ENCODE measurements at places on chromosomes 6 and 20.

GRCh38 chr20:16293590-16293989, 279.7 kb downstream of the KIF16B start:
- DNase-seq, result no peak

DNA sequence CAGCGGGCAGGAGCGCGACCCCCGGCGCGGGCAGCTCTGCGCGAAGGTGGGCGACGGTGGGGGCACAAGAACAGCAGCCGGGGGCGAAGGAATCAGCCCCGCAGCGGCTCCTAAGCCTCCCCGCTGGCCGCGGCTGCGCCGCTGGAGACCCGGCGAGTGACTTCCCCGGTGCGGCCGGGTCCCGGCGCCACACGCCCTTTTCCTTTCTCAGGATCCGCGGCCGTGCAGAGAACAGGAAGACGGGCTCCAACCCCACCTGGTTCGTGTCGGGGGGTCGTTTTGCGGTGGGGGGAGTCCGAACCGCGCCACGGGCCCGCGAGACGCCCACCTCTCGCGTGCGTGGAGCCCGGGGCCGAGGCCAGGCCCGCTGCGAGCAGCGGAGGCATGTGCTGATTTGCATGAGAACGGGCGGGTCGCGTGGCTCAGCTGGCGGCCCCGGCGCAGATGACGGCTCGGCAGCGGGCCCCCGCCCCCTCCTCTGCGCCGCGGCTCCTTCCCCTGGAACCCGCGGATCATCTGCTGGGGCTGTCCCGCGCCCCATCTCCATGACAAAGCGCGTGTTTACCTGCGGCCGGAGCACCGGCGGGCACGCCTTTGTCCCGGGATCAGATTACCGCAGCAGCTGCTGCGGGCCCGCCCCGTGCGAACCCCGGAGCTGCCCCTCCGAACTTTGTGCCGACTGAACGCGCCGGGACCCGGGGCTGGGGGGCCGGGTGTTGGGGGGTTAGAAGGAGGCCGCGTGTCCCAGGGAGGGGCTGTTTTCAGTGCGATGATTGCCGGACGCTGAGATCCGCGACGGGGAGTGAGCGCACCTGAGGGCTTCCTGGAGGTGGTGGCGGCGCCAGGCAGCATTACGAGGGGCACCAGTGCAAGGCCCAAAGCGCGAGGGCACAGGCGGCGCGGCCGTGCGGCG, 4.9 kb upstream of the DLL1 start:
- DNase-seq, result no peak

- DNase-seq, result no peak
These were observed 58.1 kb downstream of the RNF217 start for GRCh38 chr6:125020385-125020784.

GRCh38 chr20:46995561-46996142, 101.0 kb downstream of the EYA2 start:
- DNase-seq, result no peak

- no peak for DNase-seq
These were observed 50.9 kb downstream of the KLHL31 start for GRCh38 chr6:53614676-53615075.

GRCh38 chr20:31923388-31924331, 28.2 kb downstream of the PDRG1 start:
- no peak for DNase-seq

- no peak for DNase-seq
These were observed 626.5 kb upstream of the NRSN1 start for GRCh38 chr6:23499549-23499948.

DNA sequence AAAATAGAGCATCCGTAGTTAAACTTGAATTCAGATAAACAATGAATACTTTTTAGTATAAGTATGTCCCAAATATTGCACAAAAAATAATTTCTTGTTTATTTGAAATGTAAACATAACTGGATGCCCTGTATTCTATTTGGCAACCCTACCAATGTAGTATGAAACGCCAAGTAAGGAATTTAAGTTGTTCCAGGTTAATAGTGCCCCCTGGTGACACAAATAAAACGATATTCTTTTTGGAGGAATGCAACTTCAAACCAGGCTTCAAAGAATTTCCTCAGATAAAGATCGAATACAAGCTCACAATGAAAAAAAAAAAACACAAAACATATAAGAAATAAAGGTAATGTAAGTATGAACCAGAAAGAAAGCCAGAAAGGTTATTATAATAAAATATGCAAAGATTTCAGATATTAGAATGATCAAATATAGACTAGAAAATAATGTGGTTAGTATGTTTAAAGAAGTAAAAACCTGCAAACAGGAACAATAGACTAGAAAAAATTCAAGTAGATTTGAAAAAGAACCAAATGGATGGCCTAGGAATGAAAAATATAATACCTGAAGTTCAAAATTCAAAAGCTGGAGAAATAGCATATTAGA, 18.4 kb upstream of the AKAP7 start:
- no peak for DNase-seq

DNA sequence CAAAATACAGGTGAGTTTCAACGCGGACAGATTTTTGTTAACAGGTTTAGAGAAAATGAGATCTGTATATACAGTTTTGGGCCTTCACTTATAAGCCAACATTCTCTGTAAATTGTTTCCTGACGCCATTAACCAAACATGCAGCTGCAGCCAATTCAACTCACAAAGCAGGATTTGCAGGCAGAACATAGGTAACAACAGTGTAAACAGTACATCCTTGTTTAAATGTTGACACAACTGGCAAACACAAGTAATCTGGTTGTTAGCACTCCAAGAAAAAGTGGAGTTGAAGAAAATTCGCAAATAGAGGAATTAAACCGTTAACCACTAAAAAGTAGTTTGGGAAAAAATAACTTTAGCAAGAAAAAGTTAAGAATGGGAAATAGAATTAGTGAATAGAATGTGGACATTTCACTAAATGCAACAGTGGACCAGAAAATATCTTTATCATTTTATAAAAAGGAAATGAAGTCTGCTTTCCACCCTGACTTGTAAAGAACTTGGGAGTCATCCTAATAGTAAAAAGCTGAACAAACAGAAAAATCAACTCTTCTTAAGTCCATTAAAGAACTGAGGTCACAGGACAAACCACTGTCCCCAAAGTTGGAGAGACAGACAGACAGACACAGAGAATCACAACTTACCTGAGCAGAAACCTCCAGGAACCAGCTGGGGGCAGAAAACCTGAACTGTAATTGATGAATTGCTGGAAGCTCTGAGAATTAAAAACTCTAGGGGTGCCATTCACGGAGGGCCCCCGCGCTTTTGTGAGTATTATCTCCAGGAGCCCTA, 10.1 kb downstream of the SMIM28 start:
- no peak for DNase-seq

- no peak for DNase-seq
These were observed 14.0 kb downstream of the TPD52L2 start for GRCh38 chr20:63878899-63879663.

DNA sequence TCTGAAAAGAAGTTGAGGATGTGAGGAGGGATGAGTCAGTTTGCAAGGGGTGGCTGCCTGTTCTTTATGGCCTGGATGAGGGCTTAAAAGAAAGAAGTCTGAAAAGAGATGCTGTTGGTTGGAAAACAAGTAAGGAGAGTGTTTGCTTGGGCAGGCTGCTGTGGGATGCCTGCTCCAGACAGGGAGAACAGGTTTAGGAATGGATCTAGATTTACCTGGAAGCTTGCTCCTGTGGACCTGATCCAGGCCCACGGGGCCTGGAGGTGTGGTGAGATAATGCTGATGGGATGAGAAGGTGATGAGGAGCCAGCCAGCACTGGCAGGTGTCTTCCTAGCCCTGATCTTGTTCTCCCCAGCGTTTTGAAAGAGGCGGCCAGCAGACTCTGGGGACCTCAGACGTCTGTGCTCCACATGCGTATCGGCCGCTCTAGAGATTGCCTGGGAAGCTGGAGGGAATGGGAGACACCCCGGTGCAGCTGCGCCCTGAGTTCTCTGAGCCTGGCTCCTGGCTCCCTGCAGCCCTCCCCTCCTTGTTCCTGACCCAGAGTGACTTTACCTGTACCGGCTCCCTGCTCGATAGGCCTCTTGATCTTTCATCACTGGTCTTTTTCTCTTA, 331.3 kb downstream of the ZFAND3 start:
- no peak for DNase-seq

DNA sequence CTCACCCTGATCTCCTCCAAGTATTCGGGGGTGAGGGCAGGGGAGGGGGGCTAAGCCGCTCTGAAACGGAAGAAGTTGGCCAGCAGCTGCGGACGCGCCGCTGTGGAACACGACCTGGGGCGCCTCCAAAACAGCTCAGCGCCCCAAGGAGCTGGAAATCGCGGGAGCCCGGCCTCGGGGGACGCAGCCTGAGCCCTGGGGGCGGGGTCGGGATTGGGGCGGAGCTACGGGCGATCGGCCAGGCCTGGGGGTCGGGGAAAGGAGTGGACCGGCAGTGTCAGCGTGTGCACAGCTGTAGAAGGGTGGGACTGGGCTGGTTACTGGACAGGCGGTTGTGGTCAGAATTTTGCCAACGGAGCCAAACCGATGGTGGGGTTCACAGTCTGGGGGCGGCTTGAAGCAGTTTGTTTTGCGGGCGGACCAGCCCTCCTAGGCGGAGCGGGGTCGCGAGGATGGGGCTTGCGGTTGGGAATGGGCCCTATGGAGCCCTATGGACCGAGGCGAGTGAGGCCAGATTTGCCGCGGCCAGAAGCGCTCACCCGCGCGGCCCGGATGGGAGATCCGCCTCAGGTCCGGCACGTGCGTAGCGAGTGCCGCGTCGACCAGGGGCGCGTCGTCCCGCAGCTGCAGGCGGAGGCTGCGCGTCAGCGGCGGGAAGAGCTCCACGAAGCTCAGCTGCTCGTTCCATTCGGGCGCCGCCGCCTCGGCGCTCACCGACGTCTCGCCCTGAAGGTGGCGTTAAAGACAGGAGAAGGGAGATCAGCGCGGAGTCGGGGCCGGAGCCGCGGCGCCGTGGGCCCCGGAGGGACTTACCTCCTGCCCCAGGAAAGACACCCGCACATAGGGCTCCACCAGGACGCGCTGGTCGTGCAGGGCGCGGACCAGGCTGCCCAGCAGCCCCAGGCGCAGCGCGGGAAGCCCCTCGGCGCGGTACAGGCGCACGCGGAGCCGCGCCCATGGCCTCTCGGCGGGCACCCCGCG, 14.3 kb upstream of the SPAG4 start:
- DNase-seq, result peak; percentile 56

All from renal cortex interstitium (tissue), 15 donors.